ENCODE measurements at places on chromosomes 11 and 22. TPM values are rescaled to one million over a fixed set of nuclear protein-coding genes. Genes with fewer than 3 reads are reported as not detected.

- no peak for DNase-seq
These were observed 41.0 kb upstream of the CLPB start for GRCh38 chr11:72475381-72475780.

DNA sequence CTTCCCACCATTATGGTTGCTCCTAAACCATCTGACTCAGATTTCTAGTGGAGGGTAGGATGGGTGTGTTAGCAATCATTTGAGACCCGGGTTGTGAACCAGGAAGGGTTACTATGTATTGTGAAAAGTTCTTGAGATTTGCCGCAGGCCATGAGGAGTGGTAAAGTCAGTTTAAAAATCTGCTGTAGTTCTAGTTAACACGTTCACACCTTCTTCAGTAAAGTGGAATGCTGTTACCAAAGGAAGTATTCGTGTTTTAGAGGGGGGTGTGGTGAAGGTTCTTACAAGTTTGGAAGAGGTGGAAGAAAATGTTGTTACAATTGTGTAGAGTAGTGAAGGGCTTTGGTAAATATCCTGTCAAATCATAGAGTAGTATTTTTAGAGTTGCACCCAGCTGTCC lies 2.6 kb downstream of the MTMR3 start:
- DNase-seq: no peak

- no peak for DNase-seq
These were observed 34.5 kb upstream of the BLID start for GRCh38 chr11:122150216-122151124.

DNA sequence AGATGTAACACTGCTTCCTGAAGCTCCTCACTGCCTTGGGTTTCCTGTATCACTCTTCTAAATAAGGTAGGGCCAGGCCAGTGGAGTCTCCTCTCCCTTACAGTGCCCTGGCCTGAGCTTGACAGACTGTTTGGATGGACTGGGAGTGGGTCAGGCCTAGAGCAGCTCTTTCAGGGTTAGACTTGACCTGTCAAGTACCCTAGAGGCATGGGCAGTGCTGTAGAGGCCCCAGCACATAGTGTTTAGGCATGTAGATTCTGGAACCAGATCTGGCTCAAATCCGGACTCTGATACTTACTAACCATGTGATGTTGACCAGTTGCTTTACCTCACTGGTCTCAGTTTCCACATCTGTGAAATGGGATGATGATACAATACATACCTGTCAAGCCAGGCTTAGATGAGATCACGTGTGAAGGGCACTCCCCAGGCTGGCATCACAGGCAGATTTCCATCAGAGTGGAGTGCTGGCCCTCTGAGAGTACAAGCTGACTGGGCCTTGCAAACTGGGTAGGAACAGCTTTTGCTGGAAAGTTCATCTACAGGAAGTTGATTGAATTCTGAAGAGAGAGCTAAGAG lies 1.4 kb upstream of the MICAL2 start:
- DNase-seq: no peak

DNA sequence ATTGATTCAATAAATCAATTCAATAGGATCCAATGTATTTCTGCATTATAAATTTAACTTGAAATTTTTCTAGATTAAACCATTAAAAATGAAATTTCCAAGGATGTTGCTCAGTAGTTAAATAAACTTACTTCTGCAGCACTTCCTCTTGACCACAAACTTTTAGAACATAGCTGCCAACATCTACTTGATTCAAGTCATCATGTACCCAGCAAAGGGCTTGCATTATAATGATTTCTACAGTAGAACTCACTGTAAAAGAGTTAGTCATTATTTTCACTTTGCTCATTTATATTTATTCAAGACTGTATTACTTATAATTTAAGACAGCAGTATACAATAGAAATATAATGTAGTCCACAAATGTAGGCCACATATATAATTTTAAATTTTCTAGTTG lies 59.2 kb downstream of the PIK3C2A start:
- DNase-seq: no peak

- peak; percentile 68 for DNase-seq
These were observed 59.8 kb downstream of the TMEM135 start for GRCh38 chr11:87097582-87097981.

- peak; percentile 99 for DNase-seq
These were observed 12.8 kb downstream of the MACROD1 start for GRCh38 chr11:64152841-64153691.

GRCh38 chr22:37455896-37456295 lies 28.6 kb upstream of the ELFN2 start:
- no peak for DNase-seq

GRCh38 chr11:100808904-100809491 lies 121.9 kb downstream of the ARHGAP42 start:
- no peak for DNase-seq

- DNase-seq: no peak
These were observed 176.0 kb downstream of the ARHGAP42 start for GRCh38 chr11:100863080-100863581.

GRCh38 chr11:1338201-1339065 lies 29.0 kb upstream of the TOLLIP start:
- peak; percentile 41 for DNase-seq

DNA sequence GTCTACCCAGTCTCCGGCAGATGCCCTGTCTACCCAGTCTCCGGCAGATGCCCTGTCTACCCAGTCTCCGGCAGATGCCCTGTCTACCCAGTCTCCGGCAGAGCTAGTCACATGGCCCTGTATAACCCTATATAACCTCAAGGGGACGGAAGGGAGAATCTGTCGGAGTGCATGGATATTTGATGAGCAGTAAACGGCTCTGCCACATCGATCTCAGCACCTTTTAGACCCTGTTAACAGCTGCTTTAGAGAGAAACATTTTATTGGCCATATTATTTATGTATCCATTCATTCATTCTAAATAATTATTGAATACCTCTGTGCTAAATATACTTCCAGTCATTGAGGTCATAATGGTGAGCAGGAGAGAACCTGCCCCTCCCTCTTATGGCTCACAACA lies 228.9 kb downstream of the NTM start:
- no peak for DNase-seq

GRCh38 chr11:107801641-107802040 lies 56.9 kb downstream of the SLC35F2 start:
- DNase-seq: no peak

DNA sequence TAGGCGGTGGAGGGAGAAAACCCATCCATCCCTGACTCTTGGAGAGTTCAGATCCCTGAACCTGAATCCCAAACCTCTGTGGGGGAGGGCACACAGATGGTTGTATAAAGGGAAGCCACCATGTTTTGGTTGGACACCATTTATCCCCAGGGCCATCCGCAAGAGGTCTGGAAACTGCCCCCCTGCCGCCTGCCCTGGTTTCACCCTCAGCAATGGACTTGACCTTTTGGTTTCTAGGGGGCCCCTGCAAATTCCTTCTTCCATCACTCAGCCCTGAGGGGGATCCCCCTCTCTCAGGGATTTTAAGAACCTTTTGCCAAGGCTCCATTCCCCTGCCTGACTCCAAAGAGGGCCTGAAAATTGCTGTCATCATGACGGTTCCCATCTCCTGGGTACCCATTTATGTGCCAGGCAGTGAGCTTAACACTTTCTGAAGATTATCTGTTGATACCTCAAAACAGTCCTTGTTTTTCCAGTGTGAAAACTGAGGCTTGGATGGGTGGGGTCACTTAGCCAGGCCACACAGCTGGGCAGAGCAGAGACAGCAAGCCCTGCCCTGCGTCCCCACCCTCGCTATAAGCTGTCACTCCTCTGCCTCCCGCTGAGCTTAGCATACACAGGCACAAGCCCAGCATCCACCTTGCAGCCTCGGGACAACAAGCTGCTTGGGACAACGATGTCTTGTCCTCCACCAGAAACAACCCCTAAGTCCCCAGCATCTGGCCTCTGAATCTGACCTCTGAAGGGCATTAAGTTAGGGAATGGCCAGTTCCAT lies 33.2 kb upstream of the CRYBB3 start:
- DNase-seq: no peak

GLB1L3 gene
- 24.0 TPM for total RNA-seq

SEC14L2 gene
- total RNA-seq: 4.2 TPM

POLD4 gene
- total RNA-seq: 49.8 TPM

OR51E2 gene
- total RNA-seq: not detected

Measured in H7 (cell line).